ENCODE measurements at places on chromosomes 5 and 9.

- no peaks in the 10 kb centered on the region for H3K27me3 ChIP-seq
- peak overlapping the region; percentile 88 for H3K4me3 ChIP-seq
- H3K27ac ChIP-seq = peak overlapping the region; percentile 74
- peaks cover 17% of the 10 kb centered on the region for H3K36me3 ChIP-seq
- no peak for DNase-seq
These were observed 343 bp downstream of the KIAA0825 start for GRCh38 chr5:94618029-94618492.

GRCh38 chr9:75265525-75265972, 177.2 kb downstream of the OSTF1 start:
- no peak overlapping the region for H3K27ac ChIP-seq
- H3K4me3 ChIP-seq = no peak overlapping the region
- H3K4me1 ChIP-seq = no peaks in the 10 kb centered on the region
- DNase-seq = peak; percentile 46
- no peaks in the 10 kb centered on the region for H3K36me3 ChIP-seq

DNA sequence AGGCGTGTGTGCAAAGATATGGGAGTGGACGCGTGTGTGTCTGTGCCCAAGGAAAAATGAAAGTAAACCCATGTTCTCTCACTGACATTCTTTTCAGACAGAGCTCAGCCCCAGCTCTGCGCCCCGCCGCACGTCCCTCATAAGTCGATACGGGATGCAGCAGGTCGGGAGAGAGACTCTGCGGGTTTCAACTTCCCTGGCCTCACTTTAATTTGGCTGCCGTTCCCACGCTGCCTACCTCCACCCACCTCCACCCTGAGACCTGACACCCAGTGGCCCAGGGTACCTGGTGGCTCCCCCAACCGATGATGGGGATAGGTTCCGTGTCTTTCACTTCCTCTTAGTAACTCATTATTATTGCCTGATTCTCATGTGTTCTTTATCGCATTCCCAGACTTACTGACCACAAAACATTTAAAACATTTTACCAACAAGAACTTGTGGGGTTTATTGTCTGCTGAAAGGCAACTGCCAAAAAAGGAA, 19.4 kb downstream of the LHX2 start:
- H3K4me1 ChIP-seq = no peaks in the 10 kb centered on the region
- H3K27me3 ChIP-seq = peaks cover 45% of the 10 kb centered on the region
- H3K4me3 ChIP-seq = no peak overlapping the region
- no peak overlapping the region for H3K27ac ChIP-seq

GRCh38 chr5:91194824-91195381, 188.2 kb downstream of the ARRDC3 start:
- peaks cover 11% of the 10 kb centered on the region for H3K27me3 ChIP-seq
- H3K36me3 ChIP-seq = no peaks in the 10 kb centered on the region
- H3K4me3 ChIP-seq = no peak overlapping the region

GRCh38 chr5:59446356-59446755, 447.2 kb downstream of the PDE4D start:
- DNase-seq = no peak
- peaks cover 6% of the 10 kb centered on the region for H3K27me3 ChIP-seq
- no peaks in the 10 kb centered on the region for H3K4me1 ChIP-seq
- H3K27ac ChIP-seq = no peak overlapping the region

DNA sequence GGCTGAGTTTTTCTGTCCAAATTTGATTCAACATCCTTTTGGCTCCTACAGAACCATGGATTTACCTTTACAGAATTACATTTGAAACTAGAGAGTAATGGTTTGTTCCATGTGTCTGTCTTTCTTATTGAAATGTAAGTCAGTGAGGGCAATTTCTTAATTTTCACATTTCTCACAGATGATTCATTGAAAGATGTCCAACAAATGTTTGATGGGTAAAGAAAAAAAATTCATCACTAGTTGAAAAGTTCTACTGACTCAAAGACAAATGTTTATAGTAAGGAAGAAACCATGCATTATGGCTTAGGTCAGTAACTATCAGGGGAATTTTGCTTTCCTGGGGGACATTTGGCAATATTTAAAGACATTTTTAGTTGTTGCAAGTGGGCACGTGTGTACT, 131.6 kb upstream of the TRPM3 start:
- no peaks in the 10 kb centered on the region for H3K36me3 ChIP-seq
- H3K4me3 ChIP-seq = no peak overlapping the region
- no peak overlapping the region for H3K27ac ChIP-seq
- DNase-seq = no peak

DNA sequence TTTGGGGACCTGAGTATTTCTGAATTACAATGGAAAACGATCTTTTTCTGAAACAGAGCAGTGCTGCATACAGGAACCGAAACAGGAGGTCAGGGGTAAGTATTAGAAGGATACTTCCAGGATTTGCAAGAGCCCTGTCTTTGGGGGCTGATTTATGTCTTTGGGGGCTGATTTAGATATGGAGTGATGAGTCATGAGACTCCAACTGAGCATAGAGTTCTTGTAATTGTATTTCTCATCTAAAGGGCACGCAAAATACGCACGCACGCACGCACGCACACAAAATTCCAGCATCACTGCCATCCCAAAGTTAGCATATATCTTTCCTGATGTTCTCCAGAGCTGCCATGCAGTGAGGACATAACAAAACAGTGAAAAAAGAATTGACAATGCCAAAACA, 414.8 kb upstream of the CCNH start:
- H3K27ac ChIP-seq = no peak overlapping the region
- no peaks in the 10 kb centered on the region for H3K27me3 ChIP-seq
- no peak for DNase-seq
- no peak overlapping the region for H3K4me3 ChIP-seq

DNA sequence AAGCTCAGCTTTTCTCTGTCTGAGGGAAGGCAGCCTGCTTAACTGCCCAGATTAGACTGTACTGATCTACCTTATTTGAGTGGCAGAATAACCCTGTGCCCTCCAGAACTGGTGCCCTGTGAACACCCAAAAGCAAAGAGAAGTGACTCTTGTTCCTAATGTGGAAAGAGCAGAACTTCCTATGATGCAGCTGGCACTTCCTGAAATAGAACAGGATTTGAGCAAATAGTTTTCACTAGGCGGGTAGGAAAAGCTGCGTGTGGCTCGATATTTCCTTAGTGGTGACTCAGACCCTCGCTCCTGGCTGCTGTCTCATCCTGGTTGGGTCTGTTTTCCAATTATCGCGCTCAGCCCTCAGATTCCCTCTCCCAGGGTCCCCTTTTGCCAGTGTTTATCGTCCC, 89.9 kb downstream of the SH3TC2 start:
- H3K36me3 ChIP-seq = no peaks in the 10 kb centered on the region
- no peak overlapping the region for H3K4me3 ChIP-seq
- no peak for DNase-seq

DNA sequence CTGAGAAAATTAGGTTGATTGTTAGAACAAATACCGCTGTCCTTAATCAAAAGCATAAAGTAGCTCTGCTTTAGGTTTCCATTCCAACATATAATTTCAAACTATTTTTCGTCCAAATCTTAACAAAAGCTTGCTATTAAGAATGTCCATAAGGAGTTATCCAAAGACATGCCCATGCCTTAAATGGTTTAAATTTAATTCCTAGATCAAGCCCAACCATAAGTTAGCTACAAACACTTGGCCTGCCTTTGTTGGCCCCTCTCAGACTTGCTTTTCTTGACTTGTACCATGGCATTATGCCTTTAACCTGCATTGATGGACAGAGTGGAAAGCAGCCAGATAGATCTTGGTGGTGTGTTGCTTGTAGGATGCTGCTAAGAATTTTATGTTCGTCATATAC, 8.8 kb downstream of the GARNL3 start:
- no peak overlapping the region for H3K4me3 ChIP-seq
- DNase-seq = no peak
- H3K4me1 ChIP-seq = no peaks in the 10 kb centered on the region
- no peak overlapping the region for H3K27ac ChIP-seq
- H3K27me3 ChIP-seq = peaks cover 14% of the 10 kb centered on the region

DNA sequence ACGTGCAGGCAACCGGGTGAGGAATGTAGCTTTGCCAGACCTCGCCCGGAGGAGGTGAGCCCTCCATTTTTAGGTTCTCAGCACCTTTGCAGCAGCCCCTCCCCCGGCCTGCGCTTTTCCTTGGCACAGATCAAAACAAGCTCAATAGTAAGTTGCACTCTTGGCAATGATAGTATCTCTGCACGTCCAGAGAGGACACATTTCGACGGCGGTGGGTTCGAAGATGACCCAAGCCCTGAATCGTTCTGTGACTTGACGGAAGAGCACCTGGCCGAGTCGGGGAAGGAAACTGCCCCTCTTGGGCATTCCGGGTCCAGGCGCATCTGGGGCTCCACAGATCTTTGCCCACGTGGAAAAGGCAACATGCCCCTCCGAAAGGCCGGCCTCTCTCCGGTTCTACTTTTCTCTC, 904 bp downstream of the GDNF start:
- H3K27me3 ChIP-seq = peaks cover 79% of the 10 kb centered on the region
- no peak for DNase-seq
- H3K27ac ChIP-seq = no peak overlapping the region

GRCh38 chr9:18260521-18260920, 213.4 kb upstream of the ADAMTSL1 start:
- no peak overlapping the region for H3K27ac ChIP-seq
- no peak overlapping the region for H3K4me3 ChIP-seq
- no peaks in the 10 kb centered on the region for H3K36me3 ChIP-seq
- DNase-seq = no peak

DNA sequence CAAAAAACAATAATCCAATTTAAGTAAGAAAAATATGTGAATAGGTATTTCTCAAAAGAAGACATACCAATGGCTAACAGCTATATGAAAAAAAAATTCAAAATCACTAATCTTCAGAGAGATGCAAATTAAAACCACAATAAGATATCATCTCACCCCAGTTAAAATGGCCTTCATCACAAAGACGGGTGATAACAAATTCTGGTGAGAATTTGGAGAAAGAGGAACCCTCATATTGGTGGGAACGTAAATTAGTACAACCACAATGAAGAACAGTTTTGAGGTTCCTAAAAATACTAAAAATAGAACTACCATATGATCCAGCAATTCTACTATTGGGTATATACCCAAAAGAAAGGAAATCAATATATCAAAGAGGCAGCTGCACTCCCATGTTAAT, 94.3 kb downstream of the TMEM167A start:
- H3K4me3 ChIP-seq = no peak overlapping the region
- no peaks in the 10 kb centered on the region for H3K36me3 ChIP-seq
- no peak overlapping the region for H3K27ac ChIP-seq
- no peaks in the 10 kb centered on the region for H3K4me1 ChIP-seq
- no peak for DNase-seq
- no peaks in the 10 kb centered on the region for H3K27me3 ChIP-seq

GRCh38 chr9:89153232-89154017, 25.2 kb downstream of the SHC3 start:
- no peak overlapping the region for H3K4me3 ChIP-seq
- H3K4me1 ChIP-seq = peaks cover 17% of the 10 kb centered on the region
- H3K27me3 ChIP-seq = peaks cover 33% of the 10 kb centered on the region
- H3K27ac ChIP-seq = no peak overlapping the region
- H3K36me3 ChIP-seq = no peaks in the 10 kb centered on the region

DNA sequence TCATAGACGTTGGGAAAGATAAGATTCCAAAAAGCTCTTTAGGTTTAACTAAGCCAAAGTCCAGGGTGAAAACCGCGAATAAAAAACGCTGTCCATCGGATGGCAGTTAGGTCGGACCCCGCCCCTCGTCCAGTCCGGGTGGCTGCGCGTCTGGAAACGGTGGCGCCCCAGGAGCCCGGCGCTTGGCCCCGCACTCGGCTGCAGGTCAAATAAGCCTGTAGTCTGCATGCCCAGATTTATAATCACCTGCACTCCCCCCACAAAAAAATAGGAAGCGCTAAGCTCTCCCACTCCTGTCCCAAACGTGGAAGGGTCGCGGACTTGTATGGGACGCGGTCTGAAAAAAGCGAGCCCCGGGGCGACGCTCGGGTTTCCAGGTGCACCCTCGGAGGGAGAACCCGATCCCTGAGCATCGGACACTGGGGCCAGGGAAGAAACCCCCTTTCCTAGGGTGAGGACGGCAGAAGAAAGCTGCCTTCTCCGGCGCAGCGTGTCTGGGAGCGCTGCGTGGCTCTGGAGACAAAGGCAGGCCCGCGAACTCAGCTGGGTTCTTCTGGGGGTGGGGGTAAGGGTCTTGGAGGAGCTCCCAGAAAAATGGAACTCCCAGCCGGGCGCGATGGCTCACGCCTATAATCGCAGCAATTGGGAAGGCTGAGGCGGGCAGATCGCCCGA, 923 bp upstream of the ZBTB5 start:
- no peaks in the 10 kb centered on the region for H3K27me3 ChIP-seq
- peaks cover 34% of the 10 kb centered on the region for H3K4me1 ChIP-seq
- H3K4me3 ChIP-seq = peak overlapping the region; percentile 83
- H3K36me3 ChIP-seq = peaks cover 5% of the 10 kb centered on the region
- DNase-seq = peak; percentile 35
- H3K27ac ChIP-seq = peak overlapping the region; percentile 89

DNA sequence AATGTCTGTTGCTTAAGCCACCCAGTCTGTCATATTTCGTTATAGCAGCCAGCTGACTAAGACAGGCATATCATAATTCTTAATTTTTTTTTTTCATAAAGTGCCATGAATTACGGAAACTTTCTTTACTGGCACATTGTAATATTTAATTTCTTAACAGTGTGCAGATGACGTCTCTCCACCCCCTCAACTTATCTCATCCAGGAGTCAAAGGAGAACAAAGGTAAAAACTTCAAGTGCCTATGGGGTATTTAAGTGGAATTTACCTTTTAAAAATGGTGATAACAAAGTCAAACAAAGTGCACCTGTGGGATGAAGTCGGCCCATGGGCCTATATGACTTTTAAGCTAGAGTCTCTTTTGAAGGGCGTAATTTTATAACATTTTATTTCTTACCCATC, 539.4 kb downstream of the CDH9 start:
- no peak overlapping the region for H3K4me3 ChIP-seq
- DNase-seq = no peak
- no peaks in the 10 kb centered on the region for H3K27me3 ChIP-seq
- no peak overlapping the region for H3K27ac ChIP-seq

DNA sequence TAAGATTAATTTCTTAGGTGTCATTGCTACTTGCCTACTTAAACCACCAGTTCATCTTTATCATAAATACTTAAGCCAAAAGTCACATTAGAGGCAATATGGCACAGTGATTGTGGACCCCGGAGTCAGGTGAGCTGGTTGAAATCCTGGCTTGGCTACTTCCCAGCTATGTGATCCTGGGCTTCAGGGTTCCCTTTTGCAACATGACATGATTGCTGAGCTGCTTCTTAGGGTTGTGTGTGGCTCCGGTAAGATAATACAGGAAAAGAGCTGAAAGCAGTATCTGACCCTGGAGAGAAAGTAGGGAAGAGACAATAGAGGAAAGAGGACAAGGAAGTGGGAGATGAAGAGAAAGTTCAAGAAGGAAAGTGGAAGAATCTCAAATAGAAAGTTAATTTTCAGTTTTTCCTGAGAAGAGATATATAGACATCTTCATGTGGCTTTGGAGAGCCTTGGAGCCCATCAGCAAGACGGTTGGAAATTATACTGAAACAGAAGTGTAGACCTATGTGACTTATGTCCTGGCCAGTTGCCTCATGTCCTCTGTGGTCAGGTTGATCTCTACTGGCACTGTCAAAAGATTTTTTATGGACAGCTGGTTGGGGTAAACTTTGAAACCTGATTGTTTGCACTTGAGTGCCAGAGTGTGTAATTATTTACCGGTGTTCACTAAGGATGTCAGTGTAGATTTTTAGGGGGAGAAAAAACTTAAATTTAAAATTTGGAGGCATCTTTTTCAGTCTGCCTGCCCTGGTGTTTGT, 93.2 kb downstream of the GHR start:
- H3K27ac ChIP-seq = no peak overlapping the region
- no peaks in the 10 kb centered on the region for H3K36me3 ChIP-seq
- H3K4me3 ChIP-seq = no peak overlapping the region
- peaks cover 10% of the 10 kb centered on the region for H3K27me3 ChIP-seq
- DNase-seq = no peak
- no peaks in the 10 kb centered on the region for H3K4me1 ChIP-seq

- H3K27me3 ChIP-seq = no peaks in the 10 kb centered on the region
- no peak for DNase-seq
- H3K27ac ChIP-seq = no peak overlapping the region
- no peaks in the 10 kb centered on the region for H3K4me1 ChIP-seq
These were observed 456.4 kb downstream of the NFIB start for GRCh38 chr9:13857521-13857920.
